ENCODE measurements at places on chromosomes 2 and 18. TPM values are rescaled to one million over a fixed set of nuclear protein-coding genes. Genes with fewer than 3 reads are reported as not detected.

GCG gene
- total RNA-seq: 2.4 TPM

DNA sequence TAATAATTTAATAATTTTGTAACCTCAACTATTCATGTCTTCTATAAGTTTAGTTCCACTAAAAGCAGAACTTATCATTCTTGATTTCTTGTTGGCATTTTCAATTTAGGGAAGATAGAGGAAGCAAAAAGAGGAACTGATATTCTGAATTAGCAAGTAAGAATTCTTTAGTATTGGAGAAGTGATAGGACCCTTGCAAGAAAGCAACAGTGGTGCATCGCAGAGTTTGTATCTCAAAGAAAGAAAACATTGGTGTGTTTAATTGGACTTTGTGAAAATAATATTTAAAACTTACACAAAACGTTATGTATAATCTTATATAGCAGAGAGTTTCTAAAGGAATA, 36.5 kb upstream of the TNFRSF11A start:
- peak; percentile 9 for DNase-seq

DNA sequence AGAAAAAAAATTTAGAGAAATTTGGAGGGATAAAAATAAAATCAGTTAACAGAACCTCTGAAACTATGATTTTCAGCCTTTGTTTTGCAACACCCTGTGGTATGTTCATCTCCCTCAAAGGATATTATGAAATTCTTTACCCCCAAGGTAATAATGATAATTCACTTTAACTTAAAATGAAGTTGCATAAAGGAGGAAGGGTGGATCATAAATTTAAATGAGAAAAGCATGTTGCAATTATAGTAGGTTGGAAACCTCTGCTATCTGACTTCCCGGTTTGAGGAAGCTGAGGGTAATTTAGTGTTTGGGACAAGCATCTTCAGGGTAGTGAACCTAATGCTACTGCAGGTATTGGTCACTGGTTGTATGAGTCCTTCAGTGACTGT, 102.9 kb downstream of the BABAM2 start:
- DNase-seq: no peak

- no peak for DNase-seq
Measured at GRCh38 chr2:179440642-179441251, 176.1 kb upstream of the SESTD1 start.

DNA sequence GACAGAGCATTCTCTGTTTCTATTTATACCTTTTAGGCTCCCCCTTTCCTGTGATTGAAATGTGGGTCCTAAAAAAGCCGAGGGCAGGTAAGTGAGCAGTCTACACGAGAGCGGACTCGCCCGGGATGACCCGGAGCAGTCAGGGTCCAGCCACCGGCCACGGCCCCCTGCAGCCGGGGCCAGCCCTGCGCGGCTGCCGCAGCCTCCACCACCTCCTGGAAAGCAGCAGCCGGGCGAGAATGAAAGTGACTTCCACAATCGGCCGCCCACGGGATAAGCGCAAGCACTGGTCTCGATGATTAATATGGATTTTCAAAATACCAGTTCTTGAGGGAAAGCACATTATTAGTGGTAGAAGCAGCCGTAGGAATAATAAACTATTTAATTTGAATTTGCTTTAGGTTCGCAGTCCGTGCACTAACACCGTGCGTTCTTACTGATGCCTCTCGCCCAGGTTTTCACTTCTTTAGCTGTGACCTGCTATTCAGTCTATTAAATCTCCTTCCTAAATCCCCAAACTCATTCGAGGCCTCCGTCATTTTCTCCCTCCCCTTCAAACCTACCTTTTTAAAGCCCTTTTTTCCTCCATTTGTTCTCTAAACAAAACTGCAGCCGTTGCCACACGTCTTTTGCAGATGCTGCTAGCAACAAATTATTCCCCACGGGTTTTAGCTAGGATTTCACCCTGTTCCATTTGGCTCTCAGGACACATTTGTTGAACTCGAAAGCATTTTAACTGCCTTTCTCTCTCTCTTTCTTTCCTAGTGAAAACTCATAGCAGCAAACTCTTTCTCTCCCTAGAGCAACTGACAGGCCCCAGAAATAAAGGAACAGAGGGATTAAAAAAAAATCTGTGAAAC, 1015.1 kb upstream of the PIK3C3 start:
- DNase-seq: no peak
